ENCODE measurements at places on chromosomes 5 and 9. TPM values are rescaled to one million over a fixed set of nuclear protein-coding genes. Genes with fewer than 3 reads are reported as not detected.

DNA sequence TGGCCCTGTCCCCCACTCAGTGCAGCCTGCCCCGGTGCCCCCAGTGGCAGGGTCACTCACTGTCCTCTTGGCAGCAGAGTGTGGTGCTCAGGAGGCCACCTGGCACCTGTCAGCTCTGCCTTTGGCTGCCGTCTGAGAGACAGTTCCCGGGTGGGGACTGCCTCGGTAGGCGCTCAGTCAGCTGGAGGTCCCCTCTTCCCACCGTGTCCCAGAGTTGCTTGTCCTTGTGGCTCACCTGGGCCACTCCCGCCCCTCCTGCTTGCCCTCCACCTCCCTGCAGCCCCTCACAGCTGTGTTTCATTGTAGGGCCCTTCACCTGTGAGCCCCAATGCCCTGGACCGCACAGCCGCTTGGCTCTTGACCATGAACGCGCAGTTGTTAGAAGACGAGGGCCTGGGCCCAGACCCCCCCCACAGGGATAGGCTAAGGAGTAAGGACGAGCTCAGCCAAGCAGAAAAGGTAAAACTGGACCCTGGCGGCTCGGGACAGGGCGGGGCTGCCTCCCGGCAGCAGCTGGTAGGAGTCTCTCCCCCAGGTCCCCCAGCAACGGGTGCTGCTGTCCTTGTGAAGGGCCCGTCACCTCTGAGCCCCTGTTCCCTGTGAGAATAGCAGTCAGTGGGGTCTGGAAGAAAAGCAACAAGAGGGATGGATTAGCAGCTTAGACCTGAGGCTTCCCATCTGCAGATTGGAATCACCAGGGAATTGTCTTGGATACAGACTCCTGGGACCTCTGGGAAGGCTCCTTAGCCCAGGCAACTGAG, 122.7 kb downstream of the DAB2IP start:
- H3K4me1 ChIP-seq: peaks cover 16% of the 10 kb centered on the region
- no peaks in the 10 kb centered on the region for H3K27me3 ChIP-seq
- H3K36me3 ChIP-seq: peaks cover 23% of the 10 kb centered on the region

- H3K36me3 ChIP-seq: no peaks in the 10 kb centered on the region
- no peak overlapping the region for H3K27ac ChIP-seq
- H3K4me1 ChIP-seq: peaks cover 23% of the 10 kb centered on the region
- no peak overlapping the region for H3K4me3 ChIP-seq
Observed at GRCh38 chr5:32508806-32509805, 64.6 kb upstream of the ZFR start.

FAM81B gene
- total RNA-seq: 8.4 TPM

SCGB3A1 gene
- total RNA-seq: 0.49 TPM

GRCh38 chr5:1547655-1548054, 23.9 kb upstream of the LPCAT1 start:
- H3K27ac ChIP-seq: no peak overlapping the region
- no peaks in the 10 kb centered on the region for H3K36me3 ChIP-seq
- no peaks in the 10 kb centered on the region for H3K27me3 ChIP-seq
- H3K4me3 ChIP-seq: no peak overlapping the region
- H3K4me1 ChIP-seq: no peaks in the 10 kb centered on the region
- no peak for DNase-seq

SLC1A3 gene
- 39.5 TPM for total RNA-seq

BTNL8 gene
- total RNA-seq: not detected

DNA sequence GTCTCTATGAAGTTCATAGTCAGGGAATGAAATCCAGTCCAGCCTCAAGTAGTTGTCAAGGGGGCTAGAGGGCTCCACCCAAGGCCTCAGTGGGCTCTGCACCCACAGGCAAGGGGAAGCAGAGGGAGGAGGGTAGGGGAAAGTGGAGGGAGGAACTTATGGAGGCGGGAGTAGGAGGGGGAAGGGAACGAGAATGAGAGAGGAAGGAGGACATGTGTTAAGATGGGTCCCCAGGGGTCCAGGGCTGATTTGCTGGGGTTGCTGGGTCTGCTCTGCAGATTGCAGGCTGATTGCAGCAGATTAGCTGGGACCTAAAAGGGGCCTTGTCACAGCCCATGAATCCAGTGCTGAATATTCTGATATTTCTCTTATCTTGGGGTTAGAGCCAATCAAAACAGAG, 166.9 kb upstream of the IL12B start:
- H3K4me3 ChIP-seq: no peak overlapping the region
- no peaks in the 10 kb centered on the region for H3K27me3 ChIP-seq
- no peaks in the 10 kb centered on the region for H3K4me1 ChIP-seq

IER5L gene
- 6.3 TPM for total RNA-seq

TRIM36 gene
- 0.34 TPM for total RNA-seq

SLC25A2 gene
- not detected for total RNA-seq

GRCh38 chr5:79728396-79728795, 38.8 kb downstream of the CMYA5 start:
- peak overlapping the region; percentile 63 for H3K27ac ChIP-seq
- no peak for DNase-seq
- no peaks in the 10 kb centered on the region for H3K36me3 ChIP-seq
- no peaks in the 10 kb centered on the region for H3K27me3 ChIP-seq

DNA sequence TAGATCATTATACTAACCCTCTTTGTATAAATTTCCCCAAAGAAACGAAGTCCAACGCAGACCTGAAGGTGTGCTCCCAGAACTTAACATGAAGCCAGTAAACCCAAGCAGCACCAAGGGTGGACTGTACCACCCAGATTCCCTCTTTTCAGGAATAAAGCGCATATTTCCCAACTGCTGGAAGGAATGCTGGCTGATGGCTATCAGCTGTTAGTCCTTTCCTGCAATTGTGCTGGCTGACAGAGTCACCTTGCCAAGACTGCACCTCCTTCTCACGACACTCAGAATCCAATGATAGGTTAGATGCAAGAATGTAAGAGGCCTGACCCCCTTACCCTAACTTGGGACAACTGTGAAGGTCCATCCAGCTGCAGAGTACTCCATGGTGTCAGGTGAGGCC, 93.9 kb downstream of the MAPKAP1 start:
- H3K27ac ChIP-seq: no peak overlapping the region
- no peak overlapping the region for H3K4me3 ChIP-seq
- no peak for DNase-seq
- no peaks in the 10 kb centered on the region for H3K27me3 ChIP-seq

S100Z gene
- total RNA-seq: 0.22 TPM

ADCY2 gene
- 0.31 TPM for total RNA-seq

LRRTM2 gene
- total RNA-seq: not detected

DNA sequence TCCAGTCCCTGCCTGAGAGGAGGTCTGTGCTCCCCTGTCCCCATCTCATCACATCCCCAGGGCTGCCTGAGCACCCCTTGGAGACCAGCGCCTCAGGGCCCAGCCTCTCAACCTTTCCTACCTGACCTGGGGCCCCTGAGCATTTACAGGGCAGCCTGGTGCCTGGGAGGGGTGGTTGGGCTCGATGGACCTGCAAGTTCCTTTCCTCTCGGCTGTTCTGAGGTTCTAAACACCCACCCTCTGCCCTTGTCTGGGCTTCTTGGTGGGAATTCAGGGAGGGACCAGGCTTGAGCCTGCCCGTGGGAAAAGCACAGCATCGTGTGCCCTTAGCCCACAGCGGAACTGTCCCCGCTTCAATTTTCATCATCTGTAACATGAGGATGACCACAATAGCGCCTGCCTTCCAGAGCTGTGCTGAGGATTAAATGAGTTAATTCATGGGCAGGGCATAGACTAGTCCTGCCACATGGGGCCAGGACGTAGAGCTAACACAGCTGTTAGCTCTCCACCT, 91.0 kb upstream of the SH3PXD2B start:
- no peaks in the 10 kb centered on the region for H3K27me3 ChIP-seq
- H3K4me1 ChIP-seq: peaks cover 19% of the 10 kb centered on the region
- H3K36me3 ChIP-seq: no peaks in the 10 kb centered on the region
- DNase-seq: no peak
- H3K27ac ChIP-seq: no peak overlapping the region

TAL2 gene
- total RNA-seq: not detected

- no peak for DNase-seq
- no peak overlapping the region for H3K4me3 ChIP-seq
- H3K27ac ChIP-seq: no peak overlapping the region
Observed at GRCh38 chr5:82901281-82901888, 175.8 kb downstream of the TMEM167A start.

DOCK2 gene
- total RNA-seq: 1.2 TPM

PCDHB3 gene
- 0.71 TPM for total RNA-seq

DNA sequence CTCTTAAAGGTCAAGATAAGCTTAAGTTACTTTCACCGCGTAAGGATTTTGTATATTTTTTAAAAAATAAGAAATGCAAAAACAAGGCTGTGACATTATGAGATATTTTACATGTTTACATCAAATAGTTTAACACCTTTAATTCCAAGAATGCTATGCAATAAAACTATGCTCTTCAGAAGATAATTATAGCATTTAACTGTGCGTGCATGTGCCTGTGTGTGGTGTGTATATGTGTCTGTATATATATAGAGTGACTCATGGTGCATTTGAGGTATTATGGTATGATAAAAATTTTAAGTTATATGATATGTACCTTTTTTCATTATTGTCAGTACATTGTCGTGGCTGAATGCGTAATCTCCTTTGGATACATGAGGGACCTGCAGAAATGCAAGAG, 539.3 kb downstream of the PDE4D start:
- H3K4me1 ChIP-seq: peaks cover 51% of the 10 kb centered on the region
- H3K27me3 ChIP-seq: no peaks in the 10 kb centered on the region
- H3K27ac ChIP-seq: no peak overlapping the region
- no peak for DNase-seq

Measured in heart right ventricle (tissue), 16 donors.